ENCODE measurements at places on chromosomes 11 and 22.

DNA sequence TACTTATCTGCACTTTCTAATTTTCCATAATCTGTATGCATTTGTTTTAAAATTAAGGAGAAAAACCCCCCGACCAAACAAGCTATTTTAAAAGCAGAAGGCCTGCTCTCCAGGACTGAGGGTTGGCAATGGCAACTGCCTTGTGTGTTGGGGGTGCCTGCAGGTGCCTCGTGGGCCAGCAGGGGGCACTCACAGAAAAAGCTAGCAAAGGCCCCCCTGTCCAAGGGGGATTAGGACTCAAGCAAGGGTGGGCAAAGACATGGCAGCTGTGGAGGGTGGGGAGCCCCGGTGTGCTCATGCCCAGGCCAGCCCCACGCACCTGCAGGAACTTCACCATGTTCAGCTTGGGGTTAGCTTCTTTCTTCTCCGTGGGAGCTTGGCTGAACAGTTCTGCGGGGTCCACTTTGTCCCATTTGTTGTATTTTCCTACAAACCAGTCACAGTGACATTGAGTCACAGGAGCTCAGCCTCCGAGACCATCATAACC, 10.3 kb downstream of the TOP3B start:
- no peak for DNase-seq

- DNase-seq: peak; percentile 6
Observed at GRCh38 chr11:45470151-45470793, 184.1 kb upstream of the SYT13 start.

DNA sequence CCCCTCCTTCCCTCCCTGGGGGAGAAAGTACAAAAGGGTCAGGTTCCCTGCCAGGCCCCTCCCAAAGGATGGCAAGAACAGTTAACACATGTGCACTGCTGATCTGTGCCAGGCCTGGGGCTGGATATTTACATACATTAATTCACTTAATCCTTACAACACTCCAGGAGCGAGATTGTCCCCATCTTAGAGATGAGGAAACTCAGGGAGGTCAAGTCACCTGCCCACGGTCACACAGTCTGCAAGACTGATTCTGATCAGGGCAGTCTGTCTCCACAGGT, 36.5 kb downstream of the NECTIN1 start:
- no peak for DNase-seq

DNA sequence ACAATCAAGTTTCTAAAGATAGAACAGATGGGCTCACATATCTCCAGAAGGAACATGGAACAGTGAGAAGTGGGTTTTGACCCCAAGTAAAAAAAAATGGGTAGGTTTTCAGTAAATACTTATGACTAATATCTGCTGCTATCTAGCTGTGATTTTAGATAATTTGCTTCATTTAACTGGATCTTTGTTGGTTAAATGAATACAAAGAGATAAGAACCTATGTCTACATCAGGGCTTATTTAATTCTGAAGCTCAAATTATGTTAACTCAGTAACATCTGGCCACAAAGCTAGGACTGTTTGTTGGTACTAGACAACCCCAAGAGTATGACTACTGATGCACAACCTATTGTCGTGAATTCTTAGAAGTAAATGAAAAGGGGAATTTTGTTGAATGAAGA, 144.4 kb upstream of the SESN3 start:
- DNase-seq: no peak

DNA sequence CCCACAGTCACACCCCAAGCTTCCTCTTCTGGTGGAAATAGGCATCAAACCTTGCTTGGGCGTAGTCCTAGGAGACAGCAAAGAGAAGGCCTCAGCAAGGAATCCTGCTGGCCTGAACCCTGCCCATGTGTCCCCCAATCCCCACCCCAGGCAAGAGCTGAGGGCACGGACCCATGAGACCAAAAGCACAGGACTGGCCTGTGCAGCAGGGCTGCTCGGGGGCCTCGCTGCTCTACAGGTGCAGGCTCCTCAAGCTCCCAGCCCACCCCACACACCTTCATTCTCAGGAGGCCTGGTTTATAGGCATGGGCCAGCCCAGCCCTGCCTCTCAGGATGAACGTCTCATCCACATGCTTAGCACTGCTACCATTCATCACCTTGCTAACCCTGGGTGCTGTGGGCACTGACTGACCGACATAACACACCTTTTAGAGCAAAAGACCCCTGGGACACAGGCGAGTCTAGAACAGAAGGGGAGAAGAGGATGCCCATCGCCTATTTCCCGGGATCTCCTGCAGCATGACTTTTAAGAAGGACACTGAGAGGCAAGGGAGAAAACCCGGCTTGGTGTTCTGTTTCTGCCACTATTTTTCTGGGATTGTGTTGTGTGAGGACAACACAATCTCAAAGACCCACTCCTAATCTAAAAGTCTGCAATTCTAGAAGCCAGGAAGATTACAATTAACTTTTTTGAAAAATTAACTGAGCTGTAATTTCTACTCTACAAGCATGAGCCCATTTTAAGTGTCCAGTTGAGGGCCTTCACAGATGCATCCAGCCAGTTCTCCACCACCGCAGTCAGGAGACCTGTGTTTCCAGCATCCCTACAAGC, 15.4 kb downstream of the TCIRG1 start:
- no peak for DNase-seq

DNA sequence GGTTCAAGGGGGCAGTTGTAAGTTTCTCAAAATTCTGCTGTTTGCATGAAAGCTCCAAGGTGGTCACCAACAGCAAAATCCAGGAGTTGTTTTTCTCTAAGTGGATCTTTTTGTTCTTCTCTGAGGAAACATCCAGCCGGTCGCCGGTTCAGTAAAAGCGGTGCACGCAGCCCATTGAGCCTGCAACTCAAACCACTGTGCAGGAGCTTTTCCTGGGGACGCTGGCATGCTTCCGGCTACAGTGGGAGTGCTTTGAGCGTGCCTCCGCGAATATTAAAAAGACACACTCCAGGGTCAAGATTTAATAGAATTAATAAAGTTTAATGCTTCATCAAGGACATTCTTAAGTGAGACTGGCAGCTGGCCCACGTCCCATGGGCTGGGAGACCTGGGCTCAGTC, 25.4 kb downstream of the IGF2 start:
- no peak for DNase-seq

GRCh38 chr22:24758164-24758799, 16.2 kb downstream of the PIWIL3 start:
- peak; percentile 64 for DNase-seq

GRCh38 chr11:67422891-67423290, 5.4 kb upstream of the RPS6KB2 start:
- DNase-seq: no peak

DNA sequence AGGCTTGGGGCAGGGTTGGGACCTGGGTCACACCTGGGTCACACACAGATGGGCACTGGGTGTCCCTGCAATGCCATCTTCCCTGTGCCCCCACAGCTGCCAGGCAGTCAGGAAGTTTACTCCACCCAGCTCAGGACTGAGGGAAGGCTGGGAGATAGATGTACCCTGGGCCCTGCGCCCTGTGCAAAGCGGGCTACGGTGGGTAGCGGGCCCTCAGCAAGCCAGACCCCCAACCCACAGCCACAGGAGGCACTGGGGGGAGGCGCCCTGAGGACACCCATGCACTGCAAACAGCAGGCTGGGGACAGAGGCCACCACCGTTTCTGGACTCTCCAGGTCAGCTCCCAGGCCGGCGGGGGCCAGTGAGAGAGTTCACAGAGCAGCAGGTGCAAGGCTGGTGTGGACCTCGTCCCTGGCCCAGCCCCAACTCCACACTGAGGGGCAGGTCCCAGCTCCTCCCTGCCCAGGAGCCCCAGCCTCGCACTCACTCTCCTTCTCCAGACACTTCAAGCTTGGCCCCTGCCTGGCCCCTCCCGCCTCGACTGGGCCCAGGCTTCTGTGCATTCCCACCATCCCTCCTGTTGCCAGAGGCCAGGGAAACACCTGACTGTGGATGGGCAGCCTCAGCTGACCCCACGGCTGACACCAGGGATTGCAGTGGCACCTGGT, 4.9 kb downstream of the DUSP8 start:
- DNase-seq: no peak

GRCh38 chr11:117970400-117971024, 15.7 kb upstream of the IL10RA start:
- no peak for DNase-seq

GRCh38 chr11:73365352-73366264, 10.6 kb upstream of the RELT start:
- DNase-seq: no peak

GRCh38 chr11:130549393-130549999, 101.1 kb downstream of the ADAMTS15 start:
- DNase-seq: no peak

GRCh38 chr22:23609983-23610781, 21.9 kb downstream of the DRICH1 start:
- no peak for DNase-seq

- DNase-seq: no peak
Observed at GRCh38 chr11:27838674-27839073, 138.4 kb upstream of the BDNF start.

DNA sequence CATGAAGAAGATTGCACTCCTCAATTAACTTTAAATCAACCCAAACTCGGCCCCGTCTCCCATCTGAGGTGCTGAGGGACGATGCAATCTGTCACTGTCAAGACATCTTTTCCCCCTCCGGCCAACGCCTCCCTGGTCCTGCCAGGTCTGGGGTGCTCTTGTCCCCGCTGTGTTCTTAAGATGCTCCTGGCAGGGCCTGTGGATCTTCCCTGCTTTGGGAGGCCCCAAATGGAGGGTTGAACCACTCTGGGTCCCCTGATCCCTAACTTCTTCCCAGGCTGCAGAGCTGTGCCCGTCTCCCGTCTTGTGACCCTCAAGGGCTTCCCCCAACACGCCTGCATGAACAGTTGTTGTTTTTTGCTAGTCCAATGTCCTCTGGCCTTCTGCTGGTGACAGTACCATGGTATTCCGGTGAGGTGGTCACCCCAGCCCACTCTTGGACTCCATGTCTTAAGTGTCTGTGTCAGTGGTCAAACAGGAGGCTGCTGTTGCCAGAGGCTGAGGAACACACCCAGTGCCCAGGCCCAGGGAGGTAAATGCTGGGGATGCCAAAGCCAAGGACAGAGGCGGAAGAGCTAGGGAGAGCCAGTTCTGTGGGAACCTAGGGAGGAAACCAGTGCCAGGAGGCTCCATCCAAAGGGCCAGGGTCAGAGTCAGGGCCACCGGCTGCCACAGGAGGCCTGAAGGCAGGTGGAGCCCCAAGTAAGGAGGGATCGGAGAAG, 70.6 kb upstream of the SHANK2 start:
- no peak for DNase-seq

DNA sequence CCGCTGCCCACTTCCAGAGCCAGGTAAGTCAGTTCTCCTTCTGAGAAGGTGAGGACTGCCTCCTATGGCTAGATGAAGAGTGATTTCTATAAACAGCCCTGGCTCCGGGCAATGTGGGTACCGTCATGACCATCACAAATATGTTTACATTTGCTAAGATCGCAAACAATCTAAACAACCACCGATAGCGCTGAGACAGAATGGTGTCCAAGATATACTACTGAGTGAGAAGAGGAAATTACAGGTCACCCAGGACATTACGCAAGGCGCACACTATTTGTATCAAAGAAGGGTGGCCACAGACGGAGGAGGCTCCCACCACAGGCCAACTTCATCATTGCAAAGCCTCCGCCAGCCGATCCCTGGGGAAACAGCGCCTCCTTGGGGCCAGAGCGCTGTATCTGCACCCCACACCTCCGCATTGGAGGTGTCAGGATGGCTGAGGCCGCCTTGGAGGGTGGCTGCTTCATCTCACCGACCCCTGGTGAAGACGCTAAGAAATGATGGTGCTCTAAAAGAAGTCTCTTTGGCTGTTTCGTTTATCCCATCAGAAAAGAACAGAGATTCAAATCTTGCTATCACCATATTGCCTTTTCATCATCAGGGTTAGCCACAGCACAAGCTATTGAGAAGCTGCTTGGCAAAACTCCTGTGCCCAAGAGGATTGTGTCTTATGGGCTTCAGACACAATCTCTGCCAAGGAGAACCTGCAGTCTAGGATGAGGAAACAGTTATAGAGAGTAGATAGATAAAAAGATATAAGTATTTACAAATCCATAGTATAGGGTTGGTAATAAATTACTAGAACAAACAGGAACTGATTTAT, 12.3 kb upstream of the ASRGL1 start:
- DNase-seq: peak; percentile 66

DNA sequence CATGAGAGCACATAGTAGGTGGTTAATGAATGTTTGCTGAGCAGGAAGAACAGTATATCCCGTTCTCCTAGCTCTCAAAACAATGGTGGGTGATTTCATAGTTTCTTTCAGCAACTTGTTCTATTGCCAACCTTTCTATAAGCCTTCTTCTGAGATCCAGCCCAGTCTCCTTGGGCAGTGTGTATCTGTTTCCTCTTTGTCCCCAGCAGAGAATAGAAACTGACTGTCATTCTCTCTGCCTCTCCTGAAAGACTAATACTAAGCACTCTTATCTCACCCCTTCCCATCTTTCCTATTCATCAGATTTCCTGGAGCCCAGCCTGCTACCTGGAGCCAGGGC, 272.9 kb downstream of the ST3GAL4 start:
- no peak for DNase-seq

GRCh38 chr11:18727479-18728236, 1.7 kb upstream of the IGSF22 start:
- peak; percentile 54 for DNase-seq

- peak; percentile 24 for DNase-seq
Observed at GRCh38 chr11:46352063-46352841, 5.0 kb downstream of the DGKZ start.

DNA sequence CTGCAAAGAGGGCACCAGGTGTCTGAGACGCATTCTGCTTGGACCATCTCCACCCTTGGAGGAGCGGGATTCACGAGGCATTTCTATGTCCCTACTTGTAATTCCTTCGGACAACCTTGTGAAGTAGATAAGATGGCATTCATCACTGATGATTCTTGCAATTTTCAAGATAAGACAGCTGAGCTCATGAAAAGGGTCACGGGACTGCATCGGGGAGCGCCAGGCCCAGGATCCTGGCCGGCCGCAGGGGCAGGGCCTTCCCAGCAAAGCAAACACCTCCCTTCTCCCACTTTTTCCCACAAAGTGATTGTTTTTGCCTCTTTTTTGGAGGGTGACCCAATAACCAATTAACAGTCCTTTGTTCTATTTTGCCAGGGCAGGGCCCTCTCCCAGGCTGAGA, 8.4 kb downstream of the LIF start:
- DNase-seq: no peak

DNA sequence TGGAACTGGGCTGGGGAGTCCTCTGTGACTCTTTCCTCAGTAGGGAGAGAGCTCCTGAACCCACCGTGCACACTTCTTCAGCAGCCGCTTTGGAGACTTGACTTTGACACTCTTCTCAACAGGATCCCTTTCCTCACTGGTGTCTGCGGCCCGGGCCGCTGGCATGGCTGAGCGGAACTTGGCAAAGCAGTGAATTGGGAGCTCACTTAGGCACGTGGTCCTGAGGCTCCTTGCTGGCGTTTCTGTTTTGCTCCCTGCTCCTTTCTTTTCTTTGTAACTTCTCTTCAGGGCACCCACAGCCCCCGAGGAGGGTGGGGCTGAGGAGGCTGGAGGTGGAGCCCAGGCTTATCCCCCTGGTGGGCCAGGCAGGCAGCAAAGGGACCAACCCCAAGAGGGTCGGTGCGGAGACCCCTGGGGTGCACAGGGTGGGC, 8.4 kb upstream of the KCNQ1OT1 start:
- DNase-seq: no peak

GRCh38 chr11:128800871-128801417, 66.2 kb downstream of the KCNJ1 start:
- no peak for DNase-seq

Measured in NCI-H446 (cell line).